ENCODE measurements at places on chromosomes 5 and 9.

DNA sequence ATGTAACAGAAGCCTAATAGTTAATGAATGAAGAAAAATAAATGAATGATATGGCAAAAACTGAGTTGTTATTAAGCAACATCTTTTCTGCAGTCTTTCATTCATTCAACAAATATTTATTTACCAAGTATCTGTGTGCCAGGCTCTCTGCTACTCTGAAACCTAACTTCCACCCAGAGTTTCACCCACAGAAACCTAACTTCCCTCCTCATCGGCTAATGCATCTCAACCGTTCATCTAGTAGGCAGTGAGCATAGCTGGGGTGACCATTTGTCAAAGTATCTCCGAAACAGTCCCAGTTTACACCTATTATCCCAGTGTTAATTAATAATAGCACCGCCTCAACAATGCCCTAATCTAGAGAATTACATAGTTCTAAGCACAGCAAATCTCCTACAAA is 1.5 kb downstream of the TTC39B start:
- DNase-seq: no peak

- DNase-seq: no peak
These were observed 65.3 kb upstream of the SMC2 start for GRCh38 chr9:104028827-104029226.

GRCh38 chr5:60229691-60230185 is 336.2 kb upstream of the PDE4D start:
- no peak for DNase-seq

DNA sequence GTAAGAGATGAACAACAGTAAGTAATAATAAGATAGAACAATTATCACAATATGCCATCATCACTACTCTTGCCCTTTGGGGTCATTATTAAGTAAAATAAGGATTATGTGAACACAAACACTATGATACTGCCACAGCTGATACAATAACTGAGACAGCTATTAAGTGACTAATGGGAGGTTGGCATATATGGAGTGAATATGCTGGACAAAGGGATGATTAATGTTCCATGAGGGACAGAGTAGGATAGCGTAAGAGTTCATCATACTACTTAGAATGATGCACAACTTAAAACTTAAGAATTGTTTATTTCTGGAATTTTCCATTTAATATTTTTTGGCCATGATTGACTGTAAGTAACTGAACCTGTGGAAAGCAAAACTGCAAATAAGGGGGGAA is 16.6 kb downstream of the POU5F2 start:
- DNase-seq: no peak

DNA sequence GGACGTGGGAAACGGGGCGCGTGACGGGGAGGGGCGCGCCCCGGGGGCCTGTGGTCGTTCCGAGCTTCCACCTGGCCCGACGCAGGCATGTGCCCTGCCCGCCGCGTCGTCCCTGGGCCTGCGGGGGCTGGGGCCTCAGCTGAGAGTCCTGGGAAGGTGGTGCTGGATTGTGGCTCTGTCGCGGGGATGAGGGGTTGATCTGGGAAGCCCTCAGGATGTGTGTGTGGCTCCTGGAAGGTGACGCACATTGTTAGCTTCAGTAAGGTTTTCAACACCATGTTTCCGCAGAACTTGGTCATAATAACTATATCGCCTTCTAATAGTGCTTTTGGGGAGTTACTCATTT is 589.1 kb downstream of the MTRR start:
- DNase-seq: no peak

- DNase-seq: no peak
These were observed 19.9 kb upstream of the SCGB3A2 start for GRCh38 chr5:147858565-147858964.

DNA sequence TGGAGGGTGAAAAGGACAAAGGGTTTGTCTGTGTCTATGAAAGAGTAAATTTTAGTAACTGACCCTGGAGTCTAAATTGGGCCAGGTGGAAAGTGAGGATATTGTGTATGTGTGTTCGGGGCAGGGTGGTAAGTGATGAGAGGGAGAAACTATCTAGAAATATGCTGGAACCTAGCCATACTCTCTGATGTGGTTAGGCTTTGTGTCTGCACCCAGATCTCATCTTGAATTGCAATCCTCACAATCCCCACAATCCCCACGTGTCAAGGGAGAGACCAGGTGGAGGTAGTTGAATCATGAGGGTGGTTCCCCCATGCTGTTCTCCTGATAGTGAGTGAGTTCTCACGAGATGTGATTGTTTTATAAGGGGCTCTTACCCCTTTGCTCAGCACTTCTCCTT is 60.6 kb downstream of the COMMD10 start:
- DNase-seq: no peak

GRCh38 chr5:65828022-65828896 is 98.1 kb upstream of the ERBIN start:
- DNase-seq: no peak

GRCh38 chr5:66197764-66198405 is 53.8 kb downstream of the SREK1 start:
- no peak for DNase-seq

DNA sequence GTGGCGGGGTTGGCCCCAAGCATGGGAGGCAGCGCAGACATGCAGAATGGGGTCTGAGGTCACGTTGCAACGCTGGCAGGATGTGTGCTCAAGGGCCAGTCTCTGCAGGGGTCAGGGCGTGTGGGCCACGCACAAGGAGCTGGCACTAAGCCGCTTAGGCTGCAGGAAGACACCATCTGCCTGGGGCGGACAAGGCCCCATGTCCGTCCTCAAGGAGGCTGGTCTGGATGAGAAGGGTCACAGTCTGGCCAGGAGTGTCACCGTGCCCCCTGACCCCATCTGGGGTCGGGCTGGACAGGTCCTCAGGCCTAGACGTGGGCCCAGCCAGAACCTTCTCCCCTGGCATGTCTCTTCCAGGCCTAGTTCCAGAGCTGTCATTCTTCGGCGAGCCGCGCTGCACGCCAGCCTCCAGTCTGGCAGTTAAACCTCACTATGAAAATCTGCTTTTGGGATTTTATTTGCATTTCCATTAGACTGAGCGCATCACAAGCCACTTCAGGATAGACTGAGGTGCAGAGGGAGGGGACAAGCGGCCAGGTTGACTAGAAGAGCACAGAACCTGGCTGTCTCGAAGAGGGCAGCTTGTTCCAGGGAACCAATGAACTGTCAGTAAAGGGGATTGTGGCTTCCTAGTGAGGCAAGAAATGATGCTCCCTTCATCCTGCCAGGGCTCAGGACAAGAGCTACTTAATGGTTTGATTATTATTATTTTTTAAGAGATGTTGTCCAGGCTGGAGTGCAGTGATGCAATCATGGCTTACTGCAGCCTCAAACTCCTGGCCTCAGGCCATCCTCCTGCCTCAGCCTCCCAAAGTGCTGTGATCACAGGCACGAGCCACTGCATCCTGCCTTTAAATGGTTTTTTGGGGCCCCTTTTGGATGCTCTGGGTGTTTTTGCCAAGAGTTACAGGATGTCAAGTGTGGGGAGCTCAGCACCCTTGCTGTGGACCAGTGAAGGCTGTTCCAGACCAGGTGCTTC is 4.3 kb downstream of the BRD3OS start:
- DNase-seq: no peak

DNA sequence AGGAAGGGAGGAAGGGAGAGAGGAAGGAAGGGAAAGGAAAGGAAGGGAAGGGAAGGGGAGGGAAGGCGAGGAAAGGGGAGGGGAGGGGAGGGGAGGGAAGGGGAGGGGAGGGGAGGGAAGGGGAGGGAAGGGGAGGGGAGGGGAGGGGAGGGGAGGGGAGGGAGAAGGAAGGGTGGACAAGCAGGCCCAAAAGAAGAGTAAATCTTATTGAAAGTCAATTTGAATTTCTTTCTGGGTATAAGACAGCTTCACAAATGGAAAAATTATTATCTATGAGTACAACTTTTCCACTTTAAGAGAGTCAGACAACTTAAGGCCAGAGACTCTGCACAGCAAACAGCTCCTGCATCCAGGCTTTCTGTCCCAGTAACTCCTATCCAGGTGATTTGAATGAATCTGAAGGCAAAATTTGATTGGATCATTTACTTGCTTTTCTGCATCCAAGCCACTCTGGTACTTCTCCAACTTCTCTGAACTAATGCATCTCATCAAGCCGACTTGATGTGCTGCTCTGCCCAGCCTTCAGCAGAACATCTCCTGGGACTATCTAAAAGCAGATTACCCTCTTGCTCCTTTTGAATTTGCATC is 363.4 kb upstream of the KIF2A start:
- DNase-seq: no peak

GRCh38 chr5:74040065-74040551 is 414.1 kb downstream of the ARHGEF28 start:
- DNase-seq: no peak

DNA sequence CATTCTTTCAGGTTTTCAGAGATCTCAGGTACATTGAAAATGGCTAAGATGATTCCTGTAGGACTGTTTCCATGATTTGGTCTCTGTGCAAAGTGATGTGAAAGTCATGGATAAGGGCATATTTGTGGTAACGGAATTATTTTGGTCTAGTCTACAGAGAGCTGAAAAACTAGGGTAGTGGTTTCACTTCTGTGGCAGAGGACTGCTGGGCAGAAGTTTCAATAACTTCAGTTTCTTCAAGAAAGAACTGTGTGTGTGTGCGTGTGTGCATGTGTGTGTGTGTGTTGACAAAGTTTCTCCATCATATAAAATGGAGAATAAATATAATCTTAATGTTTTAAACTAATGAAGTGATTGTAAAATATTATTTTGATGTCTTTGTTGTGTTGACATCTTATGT is 4.3 kb downstream of the CNOT8 start:
- DNase-seq: no peak

GRCh38 chr9:133505186-133505830 is 19.5 kb downstream of the MYMK start:
- no peak for DNase-seq

- DNase-seq: no peak
These were observed 100.4 kb downstream of the GAPVD1 start for GRCh38 chr9:125361837-125362531.

DNA sequence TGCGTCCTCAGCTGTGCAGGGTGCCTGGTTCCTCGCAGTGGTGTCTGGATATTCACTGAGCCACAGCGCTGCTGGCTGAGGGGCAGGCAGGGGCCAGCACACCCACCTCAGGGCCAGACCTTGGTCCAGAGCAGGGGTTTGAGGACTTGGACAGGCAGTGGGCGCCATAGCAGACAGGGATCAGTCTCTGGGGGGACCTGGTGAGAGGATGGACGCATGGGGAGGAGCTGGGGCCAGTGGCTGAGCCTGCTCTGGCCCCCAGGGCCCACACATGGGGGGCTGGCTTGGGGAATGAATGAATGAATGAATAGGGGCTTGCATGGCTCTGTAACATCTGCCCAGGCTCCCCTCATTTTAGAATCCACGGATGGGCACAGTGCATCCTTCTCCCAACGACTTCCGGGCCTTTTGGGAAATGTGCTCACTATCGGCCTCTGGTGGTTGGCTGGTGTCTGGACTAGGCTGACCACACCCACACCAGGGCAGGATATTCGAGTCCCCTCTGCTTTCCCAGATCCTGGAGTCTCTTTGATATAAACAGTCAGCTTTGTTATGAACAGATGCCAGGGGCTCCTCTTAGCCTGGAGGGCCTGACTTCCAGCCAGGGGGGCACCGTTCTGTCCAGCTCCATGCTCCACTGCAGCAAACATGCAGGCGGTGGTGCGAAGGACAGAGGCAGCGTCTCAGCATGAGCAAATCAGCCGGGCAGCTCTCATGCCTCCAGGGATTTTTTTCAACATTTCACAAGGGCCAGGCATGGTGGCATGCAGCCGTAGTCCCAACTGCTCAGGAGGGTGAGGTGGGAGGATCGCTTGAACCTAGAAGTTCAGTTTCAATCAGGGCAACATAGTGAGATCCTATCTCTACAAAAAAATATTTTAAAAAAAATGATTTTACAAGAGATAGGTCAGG is 62.6 kb downstream of the NEK6 start:
- no peak for DNase-seq

DNA sequence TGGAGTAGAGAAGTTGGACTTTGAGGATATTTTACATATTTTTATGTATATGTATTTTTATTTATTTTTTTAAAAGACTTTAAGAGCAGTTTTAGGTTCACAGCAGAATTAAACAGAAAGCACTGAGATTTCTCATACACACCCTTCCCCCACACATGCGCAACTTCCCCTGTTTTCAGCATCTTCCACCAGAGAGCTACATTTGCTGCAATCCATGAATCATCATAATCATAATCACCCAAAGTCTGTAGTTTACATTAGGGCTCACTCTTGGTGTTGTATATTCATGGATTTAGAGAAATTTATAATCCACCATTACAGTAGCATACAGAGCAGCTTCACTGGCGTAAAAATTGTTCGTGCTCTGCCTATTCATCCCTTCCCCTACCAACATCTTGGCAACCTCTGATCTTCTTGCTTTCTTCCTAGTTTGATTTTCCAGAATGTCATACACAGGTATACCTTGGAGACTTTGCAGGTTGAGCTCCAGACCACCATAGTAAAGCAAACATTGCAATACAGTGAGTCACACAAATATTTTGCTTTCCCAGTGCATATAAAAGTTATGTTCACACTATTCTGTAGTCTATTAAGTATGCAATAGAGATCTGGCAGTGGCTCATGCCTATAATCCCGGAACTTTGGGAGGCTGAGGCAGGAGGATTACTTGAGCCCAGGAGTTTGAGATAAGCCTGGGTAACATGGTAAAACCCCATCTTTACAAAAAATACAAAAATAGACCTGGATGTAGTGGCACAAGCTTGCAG is 9.6 kb upstream of the CCDC171 start:
- no peak for DNase-seq

DNA sequence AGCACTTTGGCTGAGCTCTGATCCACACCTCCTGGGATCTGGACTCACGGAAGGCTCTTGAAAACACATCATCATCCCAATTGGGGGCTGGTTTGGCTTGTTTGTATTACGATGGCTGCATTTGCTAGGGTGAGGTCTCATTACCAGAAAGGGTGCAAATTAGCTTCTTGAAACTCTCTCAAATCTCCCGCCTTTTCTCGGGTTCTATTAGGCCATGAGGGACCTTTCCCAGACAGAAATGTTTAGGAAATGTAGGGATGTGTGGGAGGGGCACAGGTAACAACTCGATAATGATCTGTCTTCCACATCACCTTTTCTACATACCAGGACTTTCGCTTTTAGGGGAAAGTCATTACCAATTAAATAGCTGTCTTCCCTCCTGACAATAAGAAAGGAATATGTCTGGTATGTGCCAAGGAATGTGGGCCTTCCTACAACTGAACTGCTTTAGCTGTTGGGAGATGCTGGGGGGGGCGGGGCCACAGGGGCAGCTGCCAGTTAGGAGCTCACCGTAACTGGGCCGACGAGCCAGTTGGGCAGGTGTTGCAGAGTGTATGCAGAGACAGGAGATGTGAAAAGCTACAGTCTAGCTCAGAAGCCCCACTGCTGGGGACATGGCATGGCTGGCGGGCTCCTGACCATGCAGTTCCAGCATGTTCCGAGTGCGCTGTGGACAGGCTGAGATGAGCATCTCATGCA is 71.2 kb downstream of the AK8 start:
- no peak for DNase-seq

- no peak for DNase-seq
These were observed 72.2 kb downstream of the LHFPL2 start for GRCh38 chr5:78576376-78576775.

DNA sequence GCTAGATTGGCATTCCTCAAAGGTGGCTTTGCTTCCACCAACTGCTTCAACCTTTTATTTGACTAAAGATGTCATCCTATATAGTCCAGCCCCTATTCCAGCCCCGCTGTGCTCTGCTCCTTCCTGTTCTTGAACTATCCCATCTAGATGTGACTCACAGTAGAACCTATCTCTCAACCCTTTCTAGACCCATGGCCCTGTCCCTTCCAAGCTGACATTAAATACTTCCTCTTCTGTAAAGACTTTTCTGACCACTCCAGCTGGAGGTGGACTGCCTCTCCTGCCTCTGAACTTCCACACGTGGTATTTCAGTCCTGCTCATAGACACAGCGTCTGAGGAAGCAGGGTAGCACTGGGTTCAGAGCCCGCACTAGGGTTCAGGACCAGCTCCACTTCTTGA is 32.4 kb downstream of the OSTF1 start:
- DNase-seq: no peak

GRCh38 chr5:68685863-68686262 is 408.0 kb upstream of the SLC30A5 start:
- DNase-seq: no peak
